Progenitor cell of endocrine pancreas (in vitro differentiated cells): ENCODE measurements at places on chromosomes 1 and 21. TPM values are rescaled to one million over a fixed set of nuclear protein-coding genes. Genes with fewer than 3 reads are reported as not detected.

The EPHA8 gene
- 0.11 and 0.24 TPM in 2 replicates for total RNA-seq

The FAM78B gene
- total RNA-seq, result 3.1 TPM in 2 replicates

DNA sequence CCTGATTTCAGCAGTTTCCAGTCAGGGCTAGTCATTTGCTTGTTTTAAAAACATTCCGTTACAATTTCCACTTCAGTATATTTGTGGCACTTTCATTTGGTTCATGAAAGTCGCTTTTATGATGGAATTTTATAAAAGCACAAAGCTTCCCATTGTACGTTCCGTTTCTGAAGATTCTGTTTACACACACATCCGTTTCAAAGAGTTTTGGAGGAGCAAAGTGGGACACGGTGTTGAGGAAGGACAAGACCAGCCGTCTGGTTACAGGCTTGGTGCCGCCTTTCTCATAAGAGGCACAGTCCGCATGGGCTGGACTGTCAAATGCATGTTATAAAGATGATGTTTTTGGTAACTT lies 60.3 kb downstream of the FAAP20 start:
- DNase-seq, result no peak

- DNase-seq, result no peak
Observed at GRCh38 chr1:70819785-70820184, 227.8 kb downstream of the PTGER3 start.
